ENCODE measurements at places on chromosomes 6 and 20.

GRCh38 chr6:159729598-159730331 lies 2.5 kb downstream of the WTAP start:
- no peak for DNase-seq

GRCh38 chr6:27002447-27002846 lies 245.1 kb upstream of the PRSS16 start:
- DNase-seq = no peak

DNA sequence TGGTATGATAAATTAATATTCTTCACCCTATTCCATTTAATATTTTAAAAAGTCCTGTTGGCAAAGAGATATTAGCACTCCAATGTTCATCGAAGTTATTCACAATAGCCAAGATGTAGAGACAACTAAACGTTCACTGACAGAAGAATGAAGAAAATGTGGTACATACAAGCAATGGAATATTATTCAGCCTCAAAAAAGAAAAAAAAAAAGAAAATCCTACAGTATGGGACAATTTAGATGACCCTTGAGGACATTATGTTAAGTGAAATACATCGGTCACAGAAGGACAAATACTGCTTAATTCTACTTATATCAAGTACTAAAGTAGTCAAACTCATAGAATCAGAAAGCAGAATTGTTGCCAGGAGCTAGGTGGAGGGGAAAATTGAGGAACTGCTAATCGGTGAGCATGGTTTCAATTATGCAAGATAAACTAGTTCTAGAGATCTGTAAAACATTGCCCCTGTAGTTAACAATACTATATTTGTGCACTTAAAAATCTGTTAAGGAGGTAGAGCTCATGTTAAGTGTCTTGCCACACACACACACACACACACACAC lies 4.7 kb downstream of the GCLC start:
- no peak for DNase-seq

- DNase-seq = no peak
Observed at GRCh38 chr20:22700367-22700766, 116.0 kb upstream of the FOXA2 start.

GRCh38 chr6:166463359-166464067 lies 80.8 kb upstream of the MPC1 start:
- no peak for DNase-seq

DNA sequence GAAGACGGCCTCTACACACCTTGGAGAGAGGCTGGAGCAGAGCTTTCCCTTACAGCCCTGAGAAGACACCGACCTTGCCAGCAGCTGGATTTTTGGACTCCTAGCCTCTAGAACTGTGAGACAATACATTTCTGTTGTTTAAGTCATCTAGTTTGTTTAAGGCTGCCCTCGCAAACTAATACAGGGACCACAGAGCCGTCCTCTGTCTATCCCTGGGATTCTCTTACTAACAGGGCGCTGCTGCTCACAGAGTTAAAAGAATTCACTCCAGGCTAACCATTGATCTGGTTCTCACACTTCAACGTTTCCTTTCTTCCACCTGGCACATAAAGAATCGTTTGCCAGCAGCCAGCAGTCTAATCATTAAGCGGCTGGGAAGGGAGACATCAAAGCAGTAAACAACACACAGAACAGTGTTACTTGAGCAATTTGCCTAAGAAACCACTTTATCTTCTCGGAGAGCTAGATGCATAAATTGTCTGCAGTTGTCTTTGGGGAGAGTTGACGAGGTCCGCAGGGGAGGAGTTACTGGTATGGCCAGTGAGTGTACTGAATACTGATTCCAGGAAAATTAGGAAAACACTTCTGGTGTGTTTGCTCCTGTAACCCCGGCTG lies 103.5 kb upstream of the AKAP12 start:
- DNase-seq = no peak

- no peak for DNase-seq
Observed at GRCh38 chr20:58514321-58515232, 622 bp downstream of the APCDD1L start.

- DNase-seq = peak; percentile 90
Observed at GRCh38 chr6:27672113-27672799, 199.4 kb upstream of the ZNF184 start.

DNA sequence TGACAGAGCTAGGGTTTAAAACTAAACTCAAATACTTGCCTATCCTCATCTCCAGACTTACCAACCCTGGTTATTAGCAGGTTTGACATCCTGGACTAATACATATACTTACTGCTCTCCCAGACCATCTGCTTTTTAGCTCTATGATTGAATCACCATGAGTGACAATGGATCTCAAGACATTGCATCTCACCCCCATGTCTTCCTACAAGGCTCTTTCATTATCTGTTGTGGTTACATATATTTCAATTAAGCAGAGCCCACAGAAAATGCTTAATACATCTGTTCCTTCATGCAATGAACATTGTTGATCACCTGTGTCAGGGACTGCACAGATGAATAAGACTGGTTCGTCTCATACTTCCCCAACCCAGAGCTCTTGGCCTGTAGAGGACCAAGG lies 19.4 kb downstream of the SAMD3 start:
- no peak for DNase-seq

GRCh38 chr6:11972806-11973205 lies 39.3 kb upstream of the HIVEP1 start:
- no peak for DNase-seq

DNA sequence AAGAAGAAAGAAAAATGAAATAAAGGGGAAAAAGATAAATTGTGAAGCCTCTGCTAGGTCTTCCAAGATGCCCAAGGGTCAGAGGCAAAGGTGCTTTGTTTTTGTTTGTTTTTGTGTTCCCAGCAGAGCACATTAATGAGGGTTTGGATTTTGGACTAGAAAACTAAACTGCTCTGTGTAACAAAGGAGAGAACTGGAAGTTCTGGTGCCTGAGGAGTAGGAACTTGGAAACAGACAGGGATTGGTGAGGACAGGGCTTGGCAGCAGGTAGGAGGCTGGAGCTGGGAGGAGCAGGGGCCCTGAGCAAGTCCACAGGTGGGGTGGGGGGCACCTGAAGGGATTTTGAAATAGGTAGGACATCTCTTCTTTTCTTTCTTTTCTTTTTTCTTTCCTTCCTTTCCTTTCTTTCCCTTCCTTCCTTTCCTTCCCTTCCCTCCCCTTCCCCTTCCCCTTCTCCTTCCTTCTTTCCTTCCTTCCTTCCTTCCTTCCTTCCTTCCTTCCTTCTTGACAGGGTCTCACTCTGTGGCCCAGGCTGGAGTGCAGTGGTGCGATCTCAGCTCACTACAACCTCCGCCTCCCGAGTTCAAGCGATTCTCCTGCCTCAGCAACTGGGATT lies 15.3 kb upstream of the ABRACL start:
- DNase-seq = no peak

- no peak for DNase-seq
Observed at GRCh38 chr6:138514860-138515540, 15.7 kb upstream of the NHSL1 start.

DNA sequence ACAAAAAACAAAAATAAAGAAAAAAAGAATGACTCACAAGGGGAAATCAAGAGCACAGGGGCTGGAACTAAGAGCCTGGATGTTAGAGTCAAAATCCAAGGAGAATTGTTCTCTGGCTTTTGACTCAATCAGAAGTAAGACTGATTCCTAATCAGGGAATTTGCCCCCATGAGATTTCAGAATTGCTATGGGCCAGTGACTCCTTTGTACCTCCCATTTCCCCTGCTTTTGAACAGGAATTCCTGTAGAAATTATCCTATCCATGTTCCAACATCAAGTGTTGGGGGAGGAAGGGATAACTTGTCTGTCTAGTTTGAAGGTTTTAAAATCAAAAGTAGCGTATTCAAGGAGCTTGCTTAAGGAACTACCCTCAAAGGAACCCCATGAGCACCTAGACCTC lies 396.7 kb downstream of the CDC5L start:
- no peak for DNase-seq

GRCh38 chr6:141261672-141262060 lies 871.1 kb upstream of the GJE1 start:
- no peak for DNase-seq

DNA sequence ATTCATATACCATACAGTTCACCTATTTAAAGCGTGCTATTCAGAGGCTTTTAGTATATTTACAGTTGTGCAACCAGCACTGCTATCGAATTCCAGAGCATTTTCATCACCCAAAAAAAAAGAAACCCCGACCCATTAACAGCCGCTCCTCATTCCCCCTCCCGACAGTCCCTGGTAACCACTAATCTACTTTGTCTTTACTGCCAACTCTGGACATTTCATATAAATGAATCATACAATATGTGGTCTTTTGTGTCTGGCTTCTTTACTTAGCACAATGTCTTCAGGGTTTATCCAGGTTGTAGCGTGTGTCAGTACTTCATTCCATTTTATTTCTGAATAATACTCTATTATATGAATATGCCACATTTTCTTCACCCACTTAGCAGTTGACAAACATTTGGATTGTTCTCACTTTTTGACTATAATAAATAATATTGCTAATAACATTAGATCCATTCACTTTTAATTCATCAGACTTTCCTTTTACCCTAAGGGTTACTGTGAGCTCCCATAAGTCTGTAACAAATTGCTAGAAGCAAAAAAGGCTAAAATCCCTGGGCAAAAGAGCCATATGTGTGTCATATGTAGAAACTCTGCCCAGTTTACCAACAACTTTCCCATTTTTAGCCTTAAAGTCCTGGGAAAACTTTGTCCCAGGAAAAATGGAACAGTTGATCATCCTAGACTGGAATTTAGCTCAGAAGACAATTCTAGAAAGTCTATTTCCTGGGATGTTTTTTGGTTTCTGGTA lies 23.2 kb upstream of the ROS1 start:
- DNase-seq = no peak
